ENCODE measurements at places on chromosomes 13 and 19.

GRCh38 chr13:113557013-113557412, 27.5 kb upstream of the TFDP1 start:
- no peak for DNase-seq

GRCh38 chr13:45928843-45929242, 77.3 kb upstream of the SIAH3 start:
- DNase-seq, result no peak

GRCh38 chr13:51806566-51806965, 2.6 kb upstream of the DHRS12 start:
- DNase-seq, result no peak

- DNase-seq, result no peak
Measured at GRCh38 chr19:17391371-17392151, 2.4 kb downstream of the CCDC194 start.

DNA sequence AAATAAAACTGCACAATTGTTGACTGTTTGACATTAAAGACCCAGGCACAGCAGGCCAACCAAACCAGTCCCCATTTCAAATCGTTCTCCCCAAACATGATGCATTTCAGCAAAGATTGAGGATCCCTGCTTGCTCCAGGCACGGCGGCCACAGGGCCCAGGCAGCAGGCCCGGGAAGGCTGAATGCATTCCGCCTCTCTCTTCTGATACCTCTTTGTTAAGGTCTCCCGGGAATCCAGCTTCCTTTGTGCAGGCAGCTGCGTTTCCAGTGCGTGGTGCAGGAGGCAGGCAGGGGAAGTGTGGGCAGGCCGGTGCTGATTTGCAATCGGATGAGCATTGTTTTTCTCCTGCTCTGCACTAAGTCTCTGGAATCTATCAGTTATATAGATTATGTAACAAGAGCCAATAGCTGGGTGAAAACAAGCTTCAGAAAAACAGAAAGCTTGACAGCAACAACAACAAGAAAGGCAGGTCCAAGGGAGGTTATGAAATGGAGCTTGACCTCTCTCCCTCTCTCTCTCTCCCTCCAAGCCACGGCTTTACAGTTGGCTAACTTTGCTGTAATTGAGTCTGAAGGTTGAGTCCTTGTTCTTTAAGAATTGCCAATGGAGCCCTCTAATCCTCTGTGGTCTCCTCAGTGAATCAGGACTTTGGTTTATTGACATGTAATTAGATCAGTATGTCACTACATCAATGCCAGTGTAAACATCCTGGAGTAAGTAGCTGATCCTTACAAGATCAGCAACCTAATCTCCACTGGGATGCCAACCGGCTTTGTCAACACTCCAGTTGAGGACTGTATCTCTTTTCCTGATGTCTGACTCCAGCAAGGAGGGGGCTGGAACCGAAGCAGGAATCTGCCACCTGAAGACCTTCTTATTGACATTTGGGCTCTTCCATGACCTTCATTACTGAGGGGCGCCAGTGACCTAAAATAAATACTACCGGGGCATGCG, 338.0 kb downstream of the TEX29 start:
- no peak for DNase-seq

- DNase-seq, result no peak
Measured at GRCh38 chr19:11612816-11613511, 15.7 kb downstream of the ZNF627 start.
